Activated T-cell treated with anti-CD3 and anti-CD28 coated beads, Interleukin-2, amount 50 U/mL, for 72 hours (primary cell): ENCODE measurements at places on chromosomes 2 and 18. TPM values are rescaled to one million over a fixed set of nuclear protein-coding genes. Genes with fewer than 3 reads are reported as not detected.

- no peak for DNase-seq
These were observed 53.8 kb upstream of the GATA6 start for GRCh38 chr18:22115573-22115972.

GRCh38 chr2:75186821-75187220 is 12.5 kb downstream of the TACR1 start:
- no peak for DNase-seq

GRCh38 chr2:234450431-234451124 is 46.3 kb downstream of the ARL4C start:
- no peak for DNase-seq

GRCh38 chr18:48615566-48616401 is 77.0 kb downstream of the CTIF start:
- DNase-seq: no peak

DNA sequence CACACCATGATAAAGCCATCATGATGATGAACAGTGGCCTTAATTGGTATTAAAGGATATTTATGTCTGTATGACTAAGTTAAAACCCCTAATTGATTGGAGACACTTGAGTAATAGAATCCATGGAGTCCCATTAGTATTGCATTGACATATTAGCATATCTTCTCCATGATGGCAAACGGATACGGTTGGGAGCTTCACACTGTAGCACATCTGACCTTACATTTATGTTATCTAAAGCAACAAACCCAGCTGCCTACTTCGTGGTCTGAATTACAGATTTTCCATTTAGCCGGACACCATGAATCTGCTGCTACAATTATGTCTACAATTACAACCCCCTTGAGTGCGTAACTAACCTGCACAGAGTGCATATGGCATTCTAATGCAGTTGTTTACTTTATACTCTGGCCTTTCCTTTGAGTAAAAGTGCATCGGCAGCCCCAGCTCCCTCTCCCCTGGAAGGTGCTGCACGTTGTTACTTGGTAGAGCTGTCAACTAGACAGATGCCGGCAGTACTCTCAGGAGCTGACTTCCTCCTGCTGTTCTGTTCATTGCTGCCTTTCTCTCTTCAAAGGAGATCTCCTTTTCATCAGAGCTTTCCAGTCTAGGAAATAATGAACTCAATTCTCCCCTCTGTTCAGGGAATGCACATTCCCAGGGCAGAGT is 92.1 kb downstream of the LRRC30 start:
- DNase-seq: no peak

DNA sequence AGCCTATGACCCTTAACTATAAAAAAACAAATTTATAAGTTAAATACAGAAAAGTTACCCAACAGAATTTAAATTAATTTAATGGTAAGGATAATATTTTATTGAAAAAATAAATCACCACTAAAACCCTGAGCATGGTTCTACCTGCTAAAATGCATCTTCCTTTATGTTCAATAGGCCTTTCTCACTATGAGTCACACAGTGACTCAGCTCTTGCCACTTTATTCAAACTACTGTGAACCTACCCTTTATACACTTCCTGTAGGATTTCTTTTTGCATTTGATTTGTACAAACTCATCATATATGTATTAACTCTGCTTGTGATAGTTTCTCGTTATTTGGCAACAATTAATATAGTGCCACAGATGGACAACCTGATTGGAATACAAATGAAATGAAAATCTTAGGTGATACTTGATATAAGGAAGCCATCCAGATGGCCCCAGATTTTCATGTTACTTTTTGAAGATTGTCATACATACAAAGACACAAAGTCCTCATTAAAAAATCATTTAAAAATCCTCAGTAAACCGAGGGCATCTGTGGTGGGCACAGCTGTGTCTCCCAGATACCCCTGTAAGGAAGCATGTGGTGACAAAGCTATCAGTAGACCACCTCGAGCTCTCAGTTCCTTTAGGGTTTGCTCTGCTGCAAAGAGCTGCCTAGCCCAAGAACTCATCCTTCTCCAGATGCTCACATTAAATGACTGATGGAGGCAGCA is 55.2 kb upstream of the COBLL1 start:
- DNase-seq: peak; percentile 10

GRCh38 chr2:220101980-220102379 is 474.6 kb downstream of the SLC4A3 start:
- DNase-seq: no peak

DNA sequence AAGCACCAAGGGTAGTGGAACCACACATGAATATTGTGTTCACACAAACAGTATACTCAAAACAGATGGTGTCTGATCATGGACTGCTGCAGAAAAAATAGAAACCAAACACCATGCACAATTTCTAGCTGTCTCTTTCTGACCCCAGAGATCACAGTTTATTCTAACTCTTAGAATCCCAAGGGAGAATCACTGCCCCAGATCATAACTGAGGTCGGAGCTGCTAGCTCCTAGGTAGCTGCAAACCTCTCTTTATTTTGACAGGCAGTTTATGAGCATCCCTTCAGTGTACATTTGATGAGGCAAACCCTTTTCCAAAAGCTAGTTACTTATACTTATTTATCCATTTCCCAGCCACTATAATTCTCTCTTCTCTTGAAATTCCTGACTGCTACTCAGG is 439.1 kb upstream of the HNMT start:
- DNase-seq: no peak

DNA sequence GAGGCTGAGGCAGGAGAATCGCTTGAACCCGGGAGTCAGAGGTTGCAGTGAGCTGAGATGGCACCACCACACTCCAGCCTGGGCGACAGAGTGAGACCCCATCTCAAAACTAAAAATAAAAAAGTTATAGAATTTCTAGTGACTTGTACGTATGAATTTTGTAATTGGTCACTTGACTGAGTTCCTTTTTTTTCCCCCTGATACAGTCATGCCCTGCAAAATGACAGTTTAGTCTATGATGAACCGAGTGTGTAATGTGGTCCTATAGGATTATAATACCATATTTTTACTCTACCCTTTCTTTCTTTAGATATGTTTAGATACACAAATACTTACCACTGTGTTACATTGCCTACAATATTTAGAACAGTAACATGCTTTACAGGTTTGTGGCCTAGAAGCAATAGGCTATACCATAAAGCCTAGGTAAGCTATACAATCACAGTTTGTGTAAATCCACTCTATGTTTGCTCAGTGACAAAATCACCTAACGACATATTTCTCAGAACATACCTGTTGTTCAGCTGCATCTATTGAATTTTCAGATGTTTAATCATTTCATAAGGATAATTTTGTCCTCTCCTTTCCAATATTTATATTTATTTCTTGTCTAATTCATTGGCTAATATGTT is 25.4 kb downstream of the SOCS6 start:
- DNase-seq: no peak

DNA sequence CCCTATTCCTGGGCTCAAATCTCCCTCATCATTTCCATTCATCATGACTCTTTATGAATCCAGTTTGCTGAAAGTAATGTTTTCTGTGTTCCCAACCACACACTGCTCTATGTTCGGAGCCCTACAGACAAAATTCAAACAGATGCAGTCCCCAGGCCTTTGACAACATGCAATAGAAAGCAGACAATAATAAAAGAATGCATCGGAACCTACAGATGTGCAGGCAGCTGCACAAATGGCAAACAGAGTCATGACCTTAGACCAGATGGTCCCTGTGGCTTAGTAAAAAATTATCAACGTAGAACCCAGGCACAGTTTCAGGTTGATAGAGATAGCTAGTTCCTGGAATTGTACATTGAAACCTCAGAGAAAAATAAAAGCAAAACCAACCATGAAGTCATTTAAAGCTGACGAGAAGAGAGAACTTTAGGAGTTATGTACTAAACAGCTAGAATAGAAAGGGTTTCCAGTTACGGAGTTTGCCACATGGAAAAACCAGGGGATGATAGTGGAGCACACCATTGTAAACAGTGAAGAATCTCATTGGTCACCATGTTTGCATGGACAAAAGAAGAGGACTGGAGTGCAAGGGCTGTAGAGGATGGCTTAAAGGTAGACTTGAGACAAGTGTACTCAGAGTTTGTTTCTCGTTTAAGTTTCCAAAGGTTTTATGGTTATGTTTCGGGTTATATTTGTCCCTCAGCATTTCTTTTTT is 23.2 kb upstream of the ACVR1 start:
- DNase-seq: peak; percentile 44

DNA sequence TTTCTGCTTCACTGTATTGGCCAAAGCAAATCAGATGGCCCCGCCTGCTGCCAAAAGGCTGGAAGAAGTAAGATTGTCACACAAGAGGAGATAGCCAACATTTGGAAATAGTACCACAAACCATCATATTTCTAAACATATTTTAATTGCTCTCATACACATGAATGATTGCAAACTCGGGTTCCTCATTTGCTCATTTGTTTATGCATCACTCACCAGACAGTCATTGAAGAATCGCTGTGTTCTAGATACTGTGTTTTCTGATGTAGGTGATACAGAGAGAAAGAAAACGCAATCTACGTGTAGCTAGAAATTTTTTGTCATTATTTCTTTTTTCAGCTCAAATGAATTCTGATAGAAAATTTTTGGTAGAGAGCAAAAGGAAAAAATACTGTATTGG is 1103.4 kb downstream of the TSN start:
- no peak for DNase-seq

GRCh38 chr2:176280156-176280555 is 10.9 kb downstream of the MTX2 start:
- no peak for DNase-seq

GRCh38 chr2:112277596-112278220 is 2.3 kb downstream of the ZC3H6 start:
- no peak for DNase-seq

DNA sequence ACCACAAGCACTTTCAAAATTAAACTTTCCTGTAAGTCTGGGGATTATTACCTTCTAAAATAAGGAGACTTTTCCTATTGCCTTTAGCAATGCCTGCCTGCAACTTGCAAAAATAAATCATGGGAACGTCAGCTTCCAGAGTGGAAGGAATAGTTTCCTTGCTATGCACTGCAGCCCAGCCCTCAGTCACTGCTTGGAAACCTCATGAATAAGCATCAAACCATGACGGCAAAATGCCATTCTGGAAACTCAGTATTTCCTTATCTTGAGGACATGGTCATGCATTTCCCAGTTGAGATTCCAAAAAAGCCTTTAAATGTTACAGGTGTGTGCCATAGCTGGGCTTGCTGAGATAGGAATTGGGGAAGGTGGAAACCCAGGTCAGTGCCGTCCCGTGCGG is 84.2 kb upstream of the OTOS start:
- no peak for DNase-seq

- DNase-seq: no peak
These were observed 124.4 kb upstream of the PXDN start for GRCh38 chr2:1868683-1869141.

- DNase-seq: no peak
These were observed 5.0 kb downstream of the AP1S3 start for GRCh38 chr2:223832241-223832903.

- no peak for DNase-seq
These were observed 27.1 kb upstream of the SPTBN1 start for GRCh38 chr2:54429054-54429453.

- no peak for DNase-seq
These were observed 125.6 kb downstream of the GRB14 start for GRCh38 chr2:164495491-164496223.

- DNase-seq: peak; percentile 7
These were observed 65.7 kb downstream of the LRRTM1 start for GRCh38 chr2:80238692-80239469.

DNA sequence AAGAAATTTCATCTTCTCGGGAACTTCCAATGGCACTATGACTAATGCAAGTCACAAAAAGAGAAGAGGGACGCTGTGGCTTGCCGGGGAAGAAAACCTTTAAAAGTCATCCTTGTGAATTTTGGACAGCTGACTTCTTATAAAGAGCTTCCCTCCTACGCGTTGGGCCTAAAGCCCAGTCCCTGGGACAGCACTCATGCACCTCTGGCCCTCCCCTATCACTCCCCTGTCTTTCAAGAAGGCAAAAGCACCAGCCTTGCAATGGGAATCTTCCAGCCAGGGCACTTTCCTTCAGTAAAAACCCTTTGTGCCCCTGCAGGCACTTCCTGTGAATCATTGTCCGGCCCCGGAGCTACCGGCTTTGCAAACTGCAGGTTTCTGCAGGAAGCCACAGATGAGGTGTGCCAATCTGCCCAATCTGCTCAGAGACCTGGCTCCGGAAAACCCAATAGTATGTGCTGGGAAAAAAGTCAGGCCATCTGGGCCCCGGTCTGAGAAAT is 7.1 kb downstream of the MREG start:
- DNase-seq: peak; percentile 55

DNA sequence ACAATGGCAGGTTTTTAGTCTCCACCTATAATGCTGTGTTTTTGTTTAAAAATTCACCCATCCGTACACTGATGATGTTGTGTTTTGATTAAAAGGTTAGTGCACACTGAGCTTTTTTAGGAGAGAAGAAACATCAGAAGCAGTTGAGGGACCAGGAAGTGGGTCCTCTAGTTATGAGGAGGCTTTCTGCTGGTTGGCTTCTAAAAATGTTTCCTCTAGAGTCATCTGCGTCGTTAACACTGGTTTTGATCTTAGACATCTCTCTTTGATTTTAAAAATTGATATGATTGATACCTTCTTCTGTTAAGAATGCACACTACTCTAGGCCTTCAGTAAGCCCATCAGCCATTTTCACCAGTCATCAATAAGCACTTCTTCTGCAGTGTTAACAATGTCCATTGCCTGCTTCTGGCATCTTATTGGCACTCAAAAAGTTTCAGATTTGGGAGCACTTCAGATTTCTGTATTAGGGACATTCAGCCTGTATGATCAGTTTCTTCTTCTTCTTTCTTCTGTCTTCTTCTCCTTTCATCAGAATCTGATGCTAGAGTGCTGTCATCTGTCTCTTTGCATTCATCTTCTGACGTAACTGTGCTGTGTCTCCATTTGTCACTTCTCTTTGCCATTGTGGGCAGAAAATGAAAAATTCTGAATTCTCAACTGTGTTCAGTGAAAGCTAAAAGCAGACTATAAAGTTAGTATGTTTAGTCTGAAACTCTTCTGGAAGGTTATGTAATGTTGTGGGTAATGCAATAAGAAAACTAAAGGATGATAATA is 56.3 kb downstream of the PHLPP1 start:
- DNase-seq: peak; percentile 28

POTEJ gene
- not detected for total RNA-seq

RTP5 gene
- 0.12 TPM for total RNA-seq

TSGA10 gene
- 14.5 TPM for total RNA-seq

IRS1 gene
- total RNA-seq: 4.6 TPM

CFAP210 gene
- 0.22 TPM for total RNA-seq

TDRD15 gene
- total RNA-seq: not detected

FKBP7 gene
- total RNA-seq: 2.1 TPM

STK39 gene
- 41.0 TPM for total RNA-seq

HOXD3 gene
- not detected for total RNA-seq

FBXO36 gene
- 2.1 TPM for total RNA-seq

NRP2 gene
- 2.5 TPM for total RNA-seq

CD302 gene
- 0.72 TPM for total RNA-seq

M1AP gene
- total RNA-seq: not detected
